ENCODE measurements at places on chromosomes 6 and 20. TPM values are rescaled to one million over a fixed set of nuclear protein-coding genes. Genes with fewer than 3 reads are reported as not detected.

DNA sequence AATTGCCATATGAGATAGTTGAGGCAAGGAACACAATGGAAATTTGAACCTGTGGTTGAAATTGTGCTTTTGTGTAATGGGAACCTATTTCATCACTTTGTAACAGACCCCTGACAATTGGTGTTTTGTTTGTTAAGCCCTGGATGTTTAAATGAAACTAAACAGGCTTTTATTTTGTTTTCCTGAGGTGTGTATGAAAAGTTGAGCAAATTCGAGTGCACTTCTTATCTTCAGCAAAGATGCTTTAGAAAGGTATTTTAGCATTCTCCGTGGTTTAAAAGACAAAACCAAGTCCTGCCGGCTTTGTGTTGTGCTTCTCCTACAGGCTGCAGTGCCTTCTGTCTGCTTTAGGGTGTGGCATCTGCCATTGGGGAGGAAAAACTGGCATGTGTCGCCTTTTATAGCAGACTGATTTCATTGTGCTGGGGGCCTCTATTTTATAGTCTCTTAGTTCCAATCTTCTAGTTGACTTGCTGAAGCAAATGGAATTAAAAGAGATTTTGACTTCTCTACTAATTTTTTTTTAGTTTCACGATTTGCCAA is 2.2 kb upstream of the ARID1B start:
- no peak for DNase-seq
- peak overlapping the region; percentile 99 for H3K27ac ChIP-seq
- H3K4me3 ChIP-seq: peak overlapping the region; percentile 14

- DNase-seq: no peak
- peaks cover 4% of the 10 kb centered on the region for H3K36me3 ChIP-seq
- H3K27ac ChIP-seq: peak overlapping the region; percentile 88
- H3K4me1 ChIP-seq: peaks cover 15% of the 10 kb centered on the region
- peak overlapping the region; percentile 74 for H3K4me3 ChIP-seq
Observed at GRCh38 chr6:99393366-99393697, 663 bp downstream of the COQ3 start.

GRCh38 chr6:63444768-63445167 is 125.0 kb upstream of the LGSN start:
- H3K4me1 ChIP-seq: peaks cover 16% of the 10 kb centered on the region
- no peak overlapping the region for H3K4me3 ChIP-seq
- no peaks in the 10 kb centered on the region for H3K36me3 ChIP-seq
- no peak overlapping the region for H3K27ac ChIP-seq
- no peaks in the 10 kb centered on the region for H3K27me3 ChIP-seq

DNA sequence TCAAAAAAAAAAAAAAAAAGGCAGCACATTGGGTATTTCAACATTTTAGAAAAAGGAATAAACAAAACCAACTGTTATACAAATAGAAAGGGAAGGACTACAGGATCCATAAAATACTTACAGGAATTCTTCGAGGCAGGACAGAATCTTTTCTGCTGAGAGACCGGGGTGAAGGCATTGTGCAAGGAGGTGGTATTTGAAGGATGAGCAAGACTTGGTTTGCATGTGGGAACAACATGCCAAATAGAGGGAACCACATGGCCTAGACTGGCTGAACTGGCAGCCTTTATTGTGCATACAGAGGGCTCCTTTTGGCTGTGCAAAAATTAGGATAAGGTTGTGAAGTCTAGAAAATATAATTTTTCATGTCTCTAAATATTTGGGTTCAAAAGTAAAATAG is 62.9 kb downstream of the SCAND1 start:
- no peaks in the 10 kb centered on the region for H3K27me3 ChIP-seq
- H3K36me3 ChIP-seq: no peaks in the 10 kb centered on the region
- H3K4me3 ChIP-seq: no peak overlapping the region
- no peak overlapping the region for H3K27ac ChIP-seq
- no peaks in the 10 kb centered on the region for H3K4me1 ChIP-seq

GRCh38 chr20:59194023-59194935 is 30.7 kb downstream of the ZNF831 start:
- H3K27ac ChIP-seq: no peak overlapping the region
- H3K4me1 ChIP-seq: no peaks in the 10 kb centered on the region
- no peak for DNase-seq
- H3K27me3 ChIP-seq: no peaks in the 10 kb centered on the region
- no peak overlapping the region for H3K4me3 ChIP-seq
- H3K36me3 ChIP-seq: no peaks in the 10 kb centered on the region

GRCh38 chr20:48805716-48806115 is 22.1 kb downstream of the PREX1 start:
- no peaks in the 10 kb centered on the region for H3K36me3 ChIP-seq
- no peak overlapping the region for H3K4me3 ChIP-seq
- no peak overlapping the region for H3K27ac ChIP-seq
- no peak for DNase-seq

- no peak overlapping the region for H3K27ac ChIP-seq
- peaks cover 44% of the 10 kb centered on the region for H3K4me1 ChIP-seq
- no peaks in the 10 kb centered on the region for H3K27me3 ChIP-seq
Observed at GRCh38 chr6:3322366-3322890, 63.7 kb downstream of the PSMG4 start.

DNA sequence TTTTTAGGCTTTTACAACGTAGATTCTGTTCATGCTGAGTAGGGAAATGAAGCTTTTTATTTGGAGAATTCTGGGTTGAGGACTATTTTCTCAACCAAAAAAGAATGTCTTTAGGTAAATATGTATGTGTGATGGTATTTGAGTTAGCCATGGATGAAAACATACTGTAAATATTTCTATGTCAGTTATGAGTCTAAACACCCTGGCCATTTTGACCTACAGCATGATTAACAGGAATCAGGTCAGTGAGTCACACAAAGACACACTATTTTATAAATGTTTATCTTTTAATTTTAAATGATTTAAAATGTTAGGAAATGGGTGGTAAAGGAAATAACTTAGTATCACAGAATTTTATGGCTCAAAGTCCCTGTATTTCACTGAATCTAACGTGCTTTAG is 851.7 kb upstream of the MAP3K7 start:
- no peak overlapping the region for H3K27ac ChIP-seq
- no peak for DNase-seq
- H3K36me3 ChIP-seq: no peaks in the 10 kb centered on the region
- no peaks in the 10 kb centered on the region for H3K4me1 ChIP-seq

- H3K27me3 ChIP-seq: no peaks in the 10 kb centered on the region
- H3K27ac ChIP-seq: no peak overlapping the region
- peaks cover 40% of the 10 kb centered on the region for H3K36me3 ChIP-seq
- no peak overlapping the region for H3K4me3 ChIP-seq
- H3K4me1 ChIP-seq: peaks cover 20% of the 10 kb centered on the region
- no peak for DNase-seq
Observed at GRCh38 chr6:152353440-152353839, 283.7 kb downstream of the SYNE1 start.

DNA sequence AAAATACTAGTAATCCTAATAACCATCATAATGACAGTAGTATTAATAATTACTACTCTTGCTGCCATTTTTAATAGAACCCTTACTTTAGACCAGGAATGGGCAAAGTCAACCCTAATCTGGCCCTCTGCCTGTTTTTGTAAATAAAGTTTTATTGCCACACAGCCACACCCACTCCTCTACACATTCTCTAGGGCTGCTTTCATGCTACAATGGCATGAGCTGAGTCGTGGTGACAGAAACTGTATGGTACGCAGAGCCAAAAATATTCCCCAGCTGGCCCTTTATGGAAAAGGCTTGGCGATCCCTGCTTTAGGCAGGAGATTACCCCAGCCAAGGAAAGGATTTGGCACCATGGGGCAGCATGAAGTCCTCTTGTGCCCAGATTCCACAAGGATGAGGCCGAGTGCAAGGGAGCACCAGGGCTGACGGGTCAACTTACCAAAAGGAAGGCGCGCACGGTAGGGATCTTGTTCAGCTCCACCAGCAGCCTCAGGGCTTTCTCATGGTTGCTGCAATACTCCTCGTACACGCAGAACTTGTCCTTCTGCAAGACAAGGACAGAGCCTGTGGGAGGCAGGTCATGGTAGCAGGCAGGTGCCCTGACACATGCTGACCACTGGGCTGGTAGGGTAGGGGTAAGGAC is 93.6 kb downstream of the PREX1 start:
- peaks cover 14% of the 10 kb centered on the region for H3K4me1 ChIP-seq
- H3K36me3 ChIP-seq: no peaks in the 10 kb centered on the region
- no peaks in the 10 kb centered on the region for H3K27me3 ChIP-seq
- H3K4me3 ChIP-seq: no peak overlapping the region
- no peak for DNase-seq

DNA sequence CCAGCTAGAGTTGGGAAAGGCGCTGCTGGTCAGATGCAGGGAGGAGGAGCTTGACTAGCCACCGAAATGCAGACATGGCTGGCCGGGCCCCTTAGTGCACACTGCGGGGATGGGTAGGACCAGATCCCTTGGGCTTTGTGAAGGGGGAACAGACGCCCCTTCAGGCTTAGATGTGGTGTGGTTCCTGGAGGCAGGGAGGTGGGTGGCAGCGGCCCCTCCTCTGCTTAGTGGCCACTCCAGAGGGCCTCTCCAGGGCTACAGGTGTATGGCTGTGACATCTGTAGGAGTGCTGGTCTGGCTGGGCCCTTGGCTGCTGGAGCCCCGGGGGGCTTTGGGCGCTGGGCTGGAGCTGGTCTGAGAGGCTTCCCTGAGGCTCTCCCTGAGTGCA is 5.9 kb downstream of the CCND3 start:
- H3K36me3 ChIP-seq: peaks cover 77% of the 10 kb centered on the region
- peaks cover 51% of the 10 kb centered on the region for H3K4me1 ChIP-seq
- H3K27me3 ChIP-seq: no peaks in the 10 kb centered on the region

DNA sequence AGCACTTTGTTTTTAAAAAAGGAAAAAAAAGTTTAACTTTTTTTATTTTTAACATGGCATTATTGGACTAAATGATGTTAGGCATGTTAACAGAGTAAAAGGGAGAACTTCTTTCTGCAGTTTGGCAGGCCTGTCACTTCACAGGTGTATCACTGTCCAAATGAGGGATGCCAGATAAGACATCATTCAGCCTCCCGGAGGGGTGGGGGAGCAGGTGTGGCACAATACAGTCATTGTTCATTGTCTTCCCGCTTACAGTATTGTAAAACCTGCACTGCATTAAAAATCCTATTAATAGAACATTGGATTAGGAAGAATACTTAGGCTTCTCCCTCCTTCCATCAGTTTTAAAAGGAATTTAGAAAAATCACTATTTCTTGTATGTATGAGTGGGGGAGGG is 80.7 kb downstream of the CARMIL1 start:
- H3K4me3 ChIP-seq: no peak overlapping the region
- no peaks in the 10 kb centered on the region for H3K36me3 ChIP-seq
- H3K27me3 ChIP-seq: no peaks in the 10 kb centered on the region

- no peaks in the 10 kb centered on the region for H3K27me3 ChIP-seq
- H3K4me1 ChIP-seq: no peaks in the 10 kb centered on the region
- H3K36me3 ChIP-seq: peaks cover 10% of the 10 kb centered on the region
- H3K4me3 ChIP-seq: no peak overlapping the region
- H3K27ac ChIP-seq: no peak overlapping the region
Observed at GRCh38 chr6:99276747-99277146, 72.7 kb downstream of the FAXC start.

- peaks cover 26% of the 10 kb centered on the region for H3K4me1 ChIP-seq
- no peaks in the 10 kb centered on the region for H3K27me3 ChIP-seq
- DNase-seq: no peak
- H3K36me3 ChIP-seq: peaks cover 89% of the 10 kb centered on the region
Observed at GRCh38 chr6:112118034-112118433, 30.6 kb downstream of the FAM229B start.

- DNase-seq: no peak
- no peaks in the 10 kb centered on the region for H3K36me3 ChIP-seq
- H3K27ac ChIP-seq: no peak overlapping the region
Observed at GRCh38 chr6:5472571-5472970, 211.3 kb downstream of the FARS2 start.

- DNase-seq: no peak
- no peaks in the 10 kb centered on the region for H3K36me3 ChIP-seq
- no peaks in the 10 kb centered on the region for H3K27me3 ChIP-seq
- H3K4me3 ChIP-seq: no peak overlapping the region
Observed at GRCh38 chr20:1860446-1860845, 34.8 kb upstream of the SIRPA start.

- H3K36me3 ChIP-seq: no peaks in the 10 kb centered on the region
- H3K27ac ChIP-seq: no peak overlapping the region
- no peaks in the 10 kb centered on the region for H3K4me1 ChIP-seq
- no peaks in the 10 kb centered on the region for H3K27me3 ChIP-seq
- no peak for DNase-seq
Observed at GRCh38 chr6:125597411-125598253, 151.8 kb upstream of the HEY2 start.

DNA sequence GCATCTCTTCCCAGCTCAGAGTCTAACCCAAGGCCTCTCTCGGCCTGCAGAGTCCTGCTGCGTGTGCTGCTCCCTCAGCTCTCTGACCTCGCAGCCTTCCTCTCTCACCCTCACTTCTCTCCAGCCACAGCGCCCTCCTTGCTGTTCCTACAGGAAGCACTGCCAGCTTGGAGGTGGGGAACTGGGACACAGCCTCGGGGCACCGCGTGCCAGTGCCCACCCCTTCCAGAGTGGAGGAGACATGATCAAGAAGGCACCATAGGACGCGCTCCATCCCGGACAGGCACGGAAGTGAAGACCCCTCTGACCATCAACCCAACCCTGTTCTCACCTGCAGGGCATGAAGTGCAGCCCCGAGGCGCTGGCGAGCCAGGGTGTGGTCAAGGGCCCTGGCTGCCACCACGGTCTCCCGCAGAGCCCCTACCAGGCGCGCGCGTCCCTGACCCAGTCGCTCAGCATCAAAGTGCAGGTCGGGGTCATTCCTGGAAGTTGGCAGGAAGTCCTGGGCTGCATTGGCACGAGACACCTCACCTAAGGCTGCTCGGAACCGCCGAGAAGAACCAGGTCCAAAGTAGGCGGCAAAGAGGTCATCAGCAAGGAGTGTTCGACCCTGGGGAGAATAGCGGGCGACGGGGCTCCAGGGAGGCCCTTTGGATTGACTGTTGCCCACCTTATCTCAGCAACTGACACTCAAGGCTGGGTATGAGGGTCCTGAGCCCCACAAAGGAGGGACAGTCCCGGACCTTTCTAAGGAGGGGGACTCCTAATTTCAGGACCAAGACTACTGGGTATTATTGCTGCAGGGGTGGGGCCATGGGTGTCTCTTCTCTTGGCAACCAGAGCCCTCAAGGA is 1.3 kb downstream of the VWA7 start:
- H3K4me1 ChIP-seq: peaks cover 18% of the 10 kb centered on the region
- no peak for DNase-seq
- H3K4me3 ChIP-seq: no peak overlapping the region
- H3K36me3 ChIP-seq: peaks cover 32% of the 10 kb centered on the region

- no peaks in the 10 kb centered on the region for H3K36me3 ChIP-seq
- no peaks in the 10 kb centered on the region for H3K27me3 ChIP-seq
- no peak overlapping the region for H3K4me3 ChIP-seq
- H3K27ac ChIP-seq: no peak overlapping the region
- peaks cover 13% of the 10 kb centered on the region for H3K4me1 ChIP-seq
- DNase-seq: no peak
Observed at GRCh38 chr6:42777126-42777822, 4.6 kb upstream of the BICRAL start.

- no peaks in the 10 kb centered on the region for H3K36me3 ChIP-seq
- H3K4me3 ChIP-seq: no peak overlapping the region
- no peak overlapping the region for H3K27ac ChIP-seq
- H3K27me3 ChIP-seq: no peaks in the 10 kb centered on the region
Observed at GRCh38 chr20:33609504-33609903, 52.6 kb upstream of the C20orf144 start.

The RBPJL gene
- total RNA-seq: not detected

The FAM229B gene
- 12.0 TPM for total RNA-seq

The CLPSL1 gene
- not detected for total RNA-seq

The COX4I2 gene
- total RNA-seq: 14.2 TPM

The SLC44A4 gene
- total RNA-seq: not detected

The ZMYND8 gene
- total RNA-seq: 66.0 TPM

The CNR1 gene
- total RNA-seq: 12.9 TPM

The CALHM6 gene
- total RNA-seq: 1.2 TPM

The CST2 gene
- total RNA-seq: not detected

Data from esophagus muscularis mucosa (tissue), 4 donors.